ENCODE measurements at places on chromosomes 4 and X.

GRCh38 chr4:184819786-184820185 lies 6.0 kb downstream of the ACSL1 start:
- no peak for DNase-seq

DNA sequence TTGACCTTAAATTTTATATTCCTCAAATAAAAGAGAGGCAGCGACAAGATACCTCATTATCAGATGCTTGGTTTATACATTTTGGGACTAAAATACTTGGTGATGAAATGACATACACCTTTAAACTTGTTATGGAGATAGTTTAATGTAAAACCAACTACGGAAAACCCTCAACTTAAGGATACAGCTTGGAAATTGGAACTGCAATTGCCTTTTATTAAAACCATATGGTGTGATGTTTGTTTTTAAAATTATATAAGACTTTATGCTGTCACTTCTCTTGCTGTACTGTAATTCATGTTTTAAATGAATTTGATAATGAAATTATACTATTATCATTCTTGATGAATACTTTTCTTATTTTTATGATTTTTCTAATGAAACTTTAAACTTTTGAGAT lies 25.9 kb downstream of the METTL14 start:
- DNase-seq, result no peak

GRCh38 chr4:95513022-95513421 lies 35.8 kb downstream of the UNC5C start:
- DNase-seq, result no peak

DNA sequence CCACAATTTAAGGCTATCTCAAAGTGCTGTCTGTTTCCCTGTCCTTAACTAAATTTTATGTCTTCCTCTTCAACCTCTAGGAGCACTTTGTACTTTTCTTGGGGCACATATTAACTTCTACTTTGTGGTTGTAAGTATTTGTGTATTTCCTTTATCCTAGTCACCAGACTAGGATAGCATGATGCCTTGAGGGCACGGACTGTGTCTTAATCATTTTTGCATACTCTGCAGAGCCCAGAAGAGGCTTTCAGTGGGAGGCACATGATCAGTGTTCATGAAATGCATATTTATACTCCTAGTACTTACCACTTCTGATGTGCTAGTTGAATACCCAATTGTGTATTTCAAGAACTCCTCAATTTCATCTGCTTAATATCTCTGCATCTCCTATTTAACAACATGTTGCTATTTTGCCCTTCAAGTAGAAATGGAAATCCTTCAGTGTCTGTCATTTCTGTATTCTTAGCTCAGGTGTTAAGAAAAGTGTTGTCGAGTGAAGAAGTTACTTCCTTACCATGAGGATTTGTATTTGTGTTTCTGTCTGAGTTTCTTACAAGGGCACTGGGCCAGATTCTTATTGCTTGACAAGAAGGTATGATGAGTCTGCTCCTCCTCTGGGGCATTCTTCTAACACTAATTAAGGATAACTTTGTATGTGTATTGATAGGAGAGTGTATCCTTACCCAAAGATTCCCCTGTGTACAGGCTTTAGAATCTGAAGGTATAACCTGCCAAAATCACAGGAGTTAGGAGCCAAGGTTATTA lies 28.3 kb upstream of the PGRMC2 start:
- no peak for DNase-seq

DNA sequence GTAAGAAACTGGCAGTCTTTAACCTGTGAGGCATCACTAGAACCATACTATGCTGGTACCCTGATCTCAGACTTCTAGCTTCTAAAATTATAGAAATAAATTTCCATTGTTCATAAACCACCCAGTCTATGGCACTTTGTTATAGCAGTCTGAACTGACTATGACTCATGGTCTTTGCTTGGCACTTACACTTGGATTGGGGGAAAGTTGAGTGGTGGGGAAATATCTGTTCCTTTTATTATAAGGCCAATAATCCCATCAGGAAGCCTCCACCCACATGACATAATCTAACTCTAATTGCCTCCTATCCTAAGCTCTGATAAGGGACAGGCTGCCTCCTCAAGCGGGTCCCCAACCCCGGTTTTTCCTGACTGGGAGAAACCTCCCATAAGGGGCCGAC lies 61.4 kb upstream of the PACRGL start:
- DNase-seq, result no peak

DNA sequence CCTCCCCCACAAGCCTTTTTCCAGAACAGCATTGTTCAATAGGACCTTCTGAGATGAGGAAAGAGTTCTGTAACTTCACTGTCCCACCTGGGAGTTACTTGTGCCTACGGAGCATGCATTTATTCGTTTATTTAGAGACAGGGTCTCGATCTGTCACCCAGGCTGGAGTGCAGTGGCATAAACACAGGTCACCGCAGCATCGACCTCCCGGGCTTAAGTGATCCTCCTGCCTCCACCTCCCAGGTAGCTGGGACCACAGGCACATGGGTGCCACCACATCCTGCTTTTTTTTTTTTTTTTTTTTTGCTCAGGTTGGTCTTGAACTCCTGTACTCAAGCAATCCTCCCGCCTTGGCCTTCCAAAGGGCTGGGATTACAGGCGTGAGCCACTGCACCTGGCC lies 2.9 kb downstream of the MAP3K15 start:
- no peak for DNase-seq

DNA sequence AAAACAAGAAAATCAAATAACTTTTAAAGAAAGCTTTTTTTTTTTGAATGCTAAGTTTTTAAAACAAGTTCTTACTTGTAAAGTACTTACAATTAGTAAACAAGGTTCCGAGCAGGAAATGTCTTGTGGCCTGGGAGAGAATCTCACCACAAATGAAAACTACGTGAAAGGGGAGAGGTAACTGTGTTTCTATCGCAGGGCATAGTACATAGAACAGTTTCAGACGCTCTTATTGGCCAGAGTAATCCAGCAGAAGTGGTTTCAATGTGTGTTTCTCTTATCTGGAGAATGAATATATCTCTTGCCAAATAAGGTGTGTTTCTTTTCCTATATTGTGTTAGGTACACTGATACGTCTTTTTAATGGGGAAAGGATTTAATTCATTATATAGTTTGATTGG lies at the start of gene PLAC8:
Gene PLAC8 (minus strand): TSS at position 154 of the 400 bp plus-strand sequence. CDS start 6,808 bp downstream, outside the sequence.
- DNase-seq, result no peak

GRCh38 chr4:8547912-8548730 lies 32.1 kb upstream of the GPR78 start:
- no peak for DNase-seq

- DNase-seq, result no peak
Measured at GRCh38 chrX:23497919-23498318, 163.3 kb downstream of the PTCHD1 start.

- DNase-seq, result no peak
Measured at GRCh38 chr4:173924561-173924960, 358.9 kb downstream of the FBXO8 start.

Data from left ventricle myocardium superior (tissue), 1 donor.